Myocyte (in vitro differentiated cells): ENCODE measurements at places on chromosomes 5 and 9. TPM values are rescaled to one million over a fixed set of nuclear protein-coding genes. Genes with fewer than 3 reads are reported as not detected.

The EPB41L4B gene
- total RNA-seq = 0.10 and 0.70 TPM in 2 replicates

The PCDHGB1 gene
- total RNA-seq = 8.7 and 9.8 TPM in 2 replicates

The LHX3 gene
- not detected in 2 replicates for total RNA-seq

The PCDHB15 gene
- total RNA-seq = 3.1 and 4.6 TPM in 2 replicates
